ENCODE measurements at places on chromosomes 12 and 14. TPM values are rescaled to one million over a fixed set of nuclear protein-coding genes. Genes with fewer than 3 reads are reported as not detected.

DNA sequence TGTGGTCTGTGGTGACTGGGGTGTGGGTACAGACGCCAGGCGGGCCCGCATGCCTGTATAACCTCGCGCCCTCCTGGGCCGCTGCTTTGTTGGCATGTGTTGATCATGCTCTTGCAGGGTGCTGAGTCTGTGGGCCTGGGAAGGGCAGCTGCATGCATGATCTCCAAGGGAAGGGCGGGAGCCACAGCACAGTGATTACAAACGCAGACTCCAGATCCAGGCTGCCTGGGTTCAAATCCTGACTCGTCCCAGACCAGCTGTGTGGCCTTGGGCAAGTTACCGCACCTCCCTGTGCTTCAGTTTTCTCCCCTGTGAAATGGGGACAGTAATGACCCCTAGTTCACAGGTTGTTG is 24.0 kb downstream of the ADGRD1 start:
- no peaks in the 10 kb centered on the region for H3K27me3 ChIP-seq
- DNase-seq: no peak
- no peak overlapping the region for H3K27ac ChIP-seq
- H3K4me3 ChIP-seq: no peak overlapping the region
- H3K4me1 ChIP-seq: peaks cover 13% of the 10 kb centered on the region
- no peaks in the 10 kb centered on the region for H3K36me3 ChIP-seq

DNA sequence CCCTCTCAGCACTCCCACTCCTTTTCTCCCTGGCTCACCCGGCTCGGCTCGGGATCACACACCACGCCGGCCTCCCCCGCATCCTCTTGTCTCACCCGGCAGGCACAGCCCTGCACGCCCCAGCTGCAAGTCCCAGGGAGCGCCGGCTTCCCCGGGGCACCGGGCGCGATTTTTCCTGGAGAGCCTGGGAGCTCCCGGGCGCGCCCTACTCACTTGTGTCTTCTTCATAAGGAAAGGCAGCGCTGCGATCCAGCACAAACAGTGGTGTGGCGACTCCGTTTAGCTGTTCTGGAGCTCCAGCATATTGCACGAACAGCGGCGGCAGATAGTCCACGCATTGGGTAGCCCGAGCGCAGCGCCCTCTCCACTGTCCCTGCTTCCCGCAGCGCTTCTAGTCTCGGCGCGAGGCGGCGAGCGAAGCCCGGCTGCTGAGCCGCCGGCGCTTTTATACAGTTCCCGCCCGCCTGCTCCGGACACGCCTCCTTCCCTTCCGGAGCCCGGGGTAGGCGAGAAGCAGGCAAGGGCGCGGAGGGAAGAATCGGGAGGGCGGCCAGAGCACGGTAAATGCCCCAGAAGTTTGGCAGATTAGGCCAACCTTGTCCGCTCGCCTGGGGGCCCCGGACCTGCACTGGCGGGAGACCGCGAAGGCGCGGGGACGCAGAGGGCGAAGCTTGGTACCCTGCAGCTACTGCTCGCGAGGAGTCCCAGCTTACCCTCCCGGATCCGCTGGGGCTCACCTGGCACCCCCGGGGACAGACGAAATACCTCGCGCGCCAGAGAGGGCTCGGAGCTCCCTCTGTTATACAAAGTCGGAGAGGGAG is at the start of gene KITLG:
KITLG (minus strand) TSS at position 421 of the 821 bp plus-strand sequence; CDS start at position 228, 193 bp downstream.
- peak within 1 kb of the TSS; percentile 47 for H3K27ac ChIP-seq
- no peaks in the 10 kb centered on the region for H3K27me3 ChIP-seq
- DNase-seq: peak; percentile 89
- H3K36me3 ChIP-seq: no peaks in the 10 kb centered on the region
- H3K4me1 ChIP-seq: peaks cover 6% of the 10 kb centered on the region
- peak within 1 kb of the TSS; percentile 80 for H3K4me3 ChIP-seq

DNA sequence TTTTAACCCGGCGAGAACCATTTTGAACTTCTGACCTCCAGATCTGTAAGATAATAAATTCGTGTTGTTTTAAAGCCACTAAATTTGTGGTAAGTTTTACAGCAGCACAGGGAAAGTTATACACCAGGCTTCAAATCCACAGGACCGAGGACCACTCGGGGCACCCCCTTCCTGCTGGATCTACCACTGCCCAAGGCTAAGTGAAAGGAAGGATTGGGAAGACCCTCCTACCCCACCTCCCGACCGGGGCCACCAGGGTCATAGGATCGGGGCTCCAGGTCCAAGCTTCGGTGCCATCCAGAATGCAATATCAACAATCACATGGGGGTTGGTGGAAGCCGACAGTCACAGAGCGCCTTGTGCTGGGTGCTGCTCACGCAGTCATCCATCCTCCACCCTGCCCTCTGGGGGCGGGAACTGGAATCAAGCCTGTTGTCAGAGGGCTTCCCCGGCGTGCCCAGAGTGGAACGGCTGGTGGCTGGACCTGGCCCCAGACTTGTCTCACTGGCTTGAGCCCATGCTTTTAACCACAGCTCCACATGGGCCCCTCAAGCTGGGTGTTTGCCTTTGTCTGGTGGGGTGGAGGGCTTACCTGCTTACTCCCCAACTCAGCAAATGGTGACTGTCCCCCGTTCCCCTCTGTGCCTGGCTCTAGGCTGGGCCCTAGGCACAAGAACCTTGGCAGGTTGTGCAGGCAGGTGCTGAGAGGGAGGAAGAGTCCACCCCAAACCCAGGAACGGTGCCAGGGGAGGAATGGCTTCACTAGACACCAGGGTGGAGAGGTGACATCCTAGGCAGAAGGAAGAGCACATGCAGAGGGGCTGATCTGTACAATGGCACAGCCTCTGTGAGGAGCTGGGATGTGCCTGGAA is 180.3 kb upstream of the RTL1 start:
- H3K27ac ChIP-seq: no peak overlapping the region
- peak; percentile 10 for DNase-seq
- no peaks in the 10 kb centered on the region for H3K27me3 ChIP-seq
- no peaks in the 10 kb centered on the region for H3K4me1 ChIP-seq
- H3K4me3 ChIP-seq: no peak overlapping the region

DNA sequence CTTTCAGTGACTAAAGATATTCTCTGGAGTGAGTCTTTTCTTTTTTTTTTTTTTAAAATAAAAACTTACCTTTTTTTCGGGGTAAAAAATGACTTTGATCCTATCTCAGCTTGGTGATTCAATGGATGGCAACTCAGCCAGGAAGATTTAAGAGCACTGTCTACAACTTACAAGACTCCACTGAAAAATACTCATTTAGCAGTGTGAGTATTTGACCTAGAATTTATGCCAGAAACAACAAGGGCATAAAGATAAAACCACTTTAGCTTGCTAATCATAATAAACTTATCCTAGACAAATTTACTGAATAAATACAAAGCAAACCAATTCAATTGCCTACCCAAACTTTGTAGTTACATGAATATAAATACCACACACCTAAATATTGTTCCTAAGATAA is 446.6 kb downstream of the RPS29 start:
- H3K27ac ChIP-seq: no peak overlapping the region
- no peaks in the 10 kb centered on the region for H3K4me1 ChIP-seq
- H3K4me3 ChIP-seq: no peak overlapping the region

- H3K27me3 ChIP-seq: no peaks in the 10 kb centered on the region
- H3K27ac ChIP-seq: no peak overlapping the region
- H3K4me3 ChIP-seq: no peak overlapping the region
- DNase-seq: no peak
- no peaks in the 10 kb centered on the region for H3K4me1 ChIP-seq
- H3K36me3 ChIP-seq: no peaks in the 10 kb centered on the region
Observed at GRCh38 chr14:101131451-101131916, 228.0 kb upstream of the RTL1 start.

- no peak overlapping the region for H3K4me3 ChIP-seq
- H3K4me1 ChIP-seq: no peaks in the 10 kb centered on the region
- H3K36me3 ChIP-seq: no peaks in the 10 kb centered on the region
- no peaks in the 10 kb centered on the region for H3K27me3 ChIP-seq
Observed at GRCh38 chr12:95720146-95720545, 70.4 kb downstream of the NTN4 start.

DNA sequence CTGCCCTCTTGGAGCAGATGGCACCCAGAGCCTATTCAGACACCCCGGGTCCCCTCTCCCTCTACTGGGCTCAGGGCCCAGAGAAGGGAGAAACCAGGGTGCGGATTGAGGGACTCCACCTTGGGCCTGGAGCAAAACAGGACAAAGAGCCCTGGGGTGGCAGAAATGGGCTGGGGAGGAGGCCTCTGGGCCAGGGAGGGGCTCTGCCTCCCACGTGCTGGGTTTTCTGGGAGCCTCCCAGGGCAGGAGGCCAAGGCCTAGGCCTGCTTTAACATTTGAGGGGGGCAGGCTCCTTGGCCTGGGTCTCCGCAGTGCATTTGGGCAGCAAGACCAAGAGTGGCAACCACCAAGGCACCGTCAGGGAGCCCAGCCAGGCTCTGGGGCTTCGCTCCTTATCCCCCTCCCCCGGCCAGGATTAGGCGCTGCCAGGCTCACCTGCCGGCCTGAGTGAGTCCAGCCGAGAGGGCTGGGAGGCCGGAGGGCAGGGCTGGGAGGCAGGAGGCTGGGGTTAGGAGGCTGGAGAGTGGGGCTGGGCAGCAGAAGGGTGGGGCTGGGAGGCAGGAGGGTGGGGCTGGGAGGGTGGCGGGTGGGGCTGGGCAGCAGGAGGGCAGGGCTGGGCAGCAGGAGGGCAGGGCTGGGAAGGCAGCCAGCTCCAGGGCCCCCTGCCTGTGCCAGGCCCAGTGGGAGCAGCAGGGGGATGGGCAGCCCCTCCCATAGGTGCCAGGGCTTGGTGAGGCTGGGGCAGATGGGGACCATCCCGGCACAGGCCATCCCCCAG is 101.8 kb upstream of the EIF5 start:
- H3K27me3 ChIP-seq: no peaks in the 10 kb centered on the region

DNA sequence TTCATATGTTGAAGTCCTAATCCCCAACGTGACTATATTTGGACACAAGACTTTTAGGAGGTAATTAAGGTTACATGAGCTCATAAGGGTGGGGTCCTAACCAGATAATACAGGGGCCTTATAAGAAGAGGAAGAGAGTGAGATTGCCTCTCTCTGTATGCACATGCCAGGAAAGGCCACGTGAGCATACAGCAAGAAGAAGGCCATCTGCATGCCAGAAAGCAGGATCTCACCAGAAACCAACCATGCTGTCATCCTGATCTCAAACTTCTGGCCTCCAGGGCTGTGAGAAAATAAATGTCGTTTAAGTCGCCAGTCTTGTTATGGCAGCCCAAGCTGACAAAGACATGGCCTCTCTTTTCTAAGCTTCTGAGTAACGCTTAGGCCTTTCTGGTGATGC is 69.0 kb upstream of the GPHB5 start:
- no peak overlapping the region for H3K27ac ChIP-seq
- no peaks in the 10 kb centered on the region for H3K4me1 ChIP-seq
- H3K36me3 ChIP-seq: no peaks in the 10 kb centered on the region
- H3K27me3 ChIP-seq: no peaks in the 10 kb centered on the region
- no peak for DNase-seq
- H3K4me3 ChIP-seq: no peak overlapping the region

- no peak overlapping the region for H3K4me3 ChIP-seq
- peak; percentile 88 for DNase-seq
- peak overlapping the region; percentile 36 for H3K27ac ChIP-seq
- H3K4me1 ChIP-seq: peaks cover 10% of the 10 kb centered on the region
Observed at GRCh38 chr12:108609537-108610335, 11.9 kb upstream of the TMEM119 start.

SELPLG gene
- polyA plus RNA-seq: 10.4 TPM

LGMN gene
- polyA plus RNA-seq: 88.9 TPM

BHLHE41 gene
- polyA plus RNA-seq: 10.0 TPM

KRT6C gene
- polyA plus RNA-seq: not detected
